NCI-H2171 treated with DMSO at 0.1 percent for 48 hours (cell line): ENCODE measurements at places on chromosomes 16 and 17.
A peak's percentile ranks its signal among the peaks of the same experiment; 100 is the strongest.

DNA sequence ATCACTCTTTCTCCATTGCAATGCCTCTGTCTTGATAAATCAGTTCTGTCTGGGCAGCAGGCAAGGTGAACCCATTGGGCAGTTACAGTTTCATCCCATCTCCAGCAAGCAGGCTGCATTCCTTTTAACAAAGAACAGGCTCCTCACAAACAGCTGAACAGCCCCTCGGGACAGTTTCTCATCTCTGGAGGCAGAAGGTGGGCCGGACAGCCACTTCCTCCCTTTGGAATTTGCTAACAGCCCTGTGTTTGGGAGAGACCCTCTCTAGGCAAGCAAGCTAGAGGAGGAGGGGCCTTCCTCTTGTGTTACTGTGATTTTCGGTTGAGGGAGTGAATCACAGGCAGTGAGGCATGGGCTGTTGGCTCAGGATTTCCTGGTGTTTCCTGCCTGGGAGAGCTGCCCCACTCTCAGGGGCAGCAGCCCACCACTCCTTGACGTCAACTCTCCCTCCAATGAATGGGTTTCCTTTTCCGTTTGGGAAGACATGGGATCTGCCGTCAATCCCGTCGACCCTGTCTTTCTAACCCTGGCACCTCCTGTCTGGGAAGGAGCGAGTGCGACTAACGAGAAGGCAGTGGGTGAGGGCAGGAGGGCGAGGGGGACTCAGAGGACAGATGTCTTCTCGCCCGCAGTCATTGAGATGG is 3.7 kb upstream of the PGS1 start:
- DNase-seq = no peak

DNA sequence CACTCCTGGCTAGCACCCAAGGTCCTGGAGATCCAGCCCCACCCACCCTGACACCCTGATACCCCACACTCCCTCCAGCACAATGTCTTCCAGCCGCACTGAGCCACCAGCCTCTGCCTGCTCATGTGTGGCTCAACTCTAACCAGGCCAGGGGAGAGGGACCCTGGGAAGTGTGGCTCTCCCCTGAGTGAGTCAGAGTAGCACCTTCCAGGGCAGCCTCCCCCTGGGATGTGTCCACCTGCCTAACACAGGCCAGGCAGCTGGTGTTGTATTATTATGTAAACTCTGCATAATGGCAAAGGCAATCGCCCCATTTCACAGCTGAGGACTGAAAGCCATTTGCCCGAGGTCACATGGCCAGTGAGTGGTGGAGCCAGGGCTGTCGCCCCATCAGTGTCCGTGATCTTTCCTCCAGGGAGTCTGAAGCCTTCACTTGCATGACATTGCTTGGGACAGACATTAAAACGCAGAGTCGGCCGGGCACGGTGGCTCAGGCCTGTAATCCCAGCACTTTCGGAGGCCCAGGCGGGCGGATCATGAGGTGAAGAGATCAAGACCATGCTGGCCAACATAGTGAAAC is 84.2 kb upstream of the FOXF1 start:
- DNase-seq = no peak

DNA sequence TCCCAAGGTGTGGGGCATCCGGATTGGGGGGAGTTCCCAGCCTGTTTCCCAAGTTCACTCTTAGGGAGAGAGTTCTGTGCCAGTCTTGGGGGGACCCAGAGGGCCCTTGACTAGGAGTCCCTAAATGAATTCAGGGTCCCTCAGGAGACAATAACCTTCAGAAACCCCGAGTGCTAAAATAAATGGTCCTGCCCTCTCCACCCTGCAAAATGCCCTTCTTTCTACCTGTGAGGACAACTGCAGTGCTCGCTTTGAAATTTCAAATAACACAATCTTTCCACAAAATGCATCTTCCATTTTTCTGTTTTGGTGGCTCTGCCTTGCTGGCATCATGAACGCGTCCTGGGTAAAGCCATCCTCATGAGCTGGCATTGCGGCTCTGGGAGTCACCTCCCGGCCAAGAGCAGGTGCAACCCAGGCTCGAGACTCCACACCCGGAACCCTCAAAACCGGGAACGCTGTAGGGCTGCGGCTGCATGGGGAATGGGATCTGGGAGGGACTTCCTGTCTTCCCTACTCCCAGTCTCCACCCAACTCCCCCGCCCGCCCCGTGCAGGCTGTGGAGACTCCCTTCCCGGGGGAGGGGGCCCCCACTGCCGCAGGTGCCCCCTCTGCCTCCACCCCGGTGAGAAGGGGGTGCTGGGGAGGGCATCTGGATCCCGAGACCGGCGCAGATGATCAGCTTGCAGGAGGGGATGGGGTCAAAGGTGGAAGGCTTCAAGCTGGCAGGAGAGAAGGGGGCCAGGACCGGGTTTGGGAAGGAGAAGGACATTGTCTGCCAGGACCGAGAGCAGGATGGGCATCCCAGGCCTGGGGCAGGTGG is at the start of gene ZNF205:
Gene ZNF205, plus strand, starts transcription at position 529 of the 823 bp plus-strand sequence. CDS start 845 bp downstream, outside the sequence.
- peak; percentile 77 for DNase-seq

- DNase-seq = no peak
These were observed 79.8 kb downstream of the ZNF778 start for GRCh38 chr16:89297156-89297874.

DNA sequence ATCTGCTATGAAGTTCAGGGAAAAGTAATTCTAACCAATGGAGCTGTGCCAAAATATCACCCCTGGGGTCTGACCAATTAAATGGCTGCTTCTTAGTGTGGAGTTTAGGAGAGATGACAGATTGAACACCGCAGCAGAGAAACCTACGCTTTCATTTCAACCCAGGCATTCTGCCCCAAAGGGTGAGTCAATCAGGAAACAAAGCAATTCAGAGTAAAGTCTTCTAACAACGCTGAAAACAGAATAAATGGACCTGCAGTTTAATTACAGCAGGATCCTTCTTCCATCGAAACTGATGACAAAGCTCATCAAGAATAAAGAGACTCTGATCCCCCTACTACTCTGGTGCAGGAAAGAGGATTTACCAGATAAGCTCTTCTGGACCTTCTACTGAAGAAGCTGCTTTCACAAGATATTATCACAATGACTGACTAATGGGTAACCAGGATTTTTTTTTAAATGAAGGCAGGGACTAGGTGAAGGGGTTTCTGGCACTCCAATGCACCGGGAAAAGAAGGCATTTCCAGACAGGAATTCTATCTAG is 16.7 kb downstream of the RFFL start:
- peak; percentile 73 for DNase-seq

DNA sequence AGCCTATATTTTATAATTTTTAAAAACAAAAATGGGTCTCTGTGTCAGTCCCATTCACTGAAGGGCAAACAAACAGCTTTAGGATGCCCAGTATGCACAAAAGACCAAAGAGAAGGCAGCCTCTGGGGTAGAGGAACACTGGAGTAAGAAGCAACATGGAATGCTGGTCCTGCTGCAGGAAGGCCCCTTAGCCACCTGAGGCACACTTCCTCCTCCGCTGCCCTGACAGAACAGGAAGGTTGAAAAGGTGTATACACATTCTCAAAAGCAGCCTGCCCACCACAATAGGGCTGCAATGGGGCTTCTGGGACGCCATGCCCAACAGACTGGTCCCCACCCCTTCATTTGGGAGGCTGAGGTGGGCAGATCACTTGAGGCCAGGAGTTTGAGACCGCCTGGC is 19.5 kb downstream of the TOM1L2 start:
- DNase-seq = no peak

DNA sequence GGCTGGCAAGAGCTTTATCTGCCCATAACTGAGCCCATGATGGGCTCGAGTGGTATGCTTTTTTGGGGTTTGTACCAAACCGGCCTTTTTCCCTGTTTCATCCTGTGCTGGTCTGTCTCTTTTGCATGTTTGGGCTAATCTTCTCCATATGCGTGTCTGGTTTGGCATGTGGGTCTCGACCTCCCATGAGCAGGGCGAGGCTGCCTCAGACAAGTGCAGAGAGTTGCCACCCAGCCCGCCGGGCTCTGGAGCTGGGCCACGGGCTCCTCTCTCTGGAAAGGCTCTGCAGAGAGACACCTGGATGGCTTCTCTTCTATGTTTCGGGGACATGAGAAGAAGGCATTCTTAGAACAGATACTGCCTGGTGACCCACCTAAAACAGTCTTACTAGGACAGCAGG is 67.8 kb upstream of the TBX2 start:
- no peak for DNase-seq
